NCI-H446 treated with DMSO at 0.1 percent for 48 hours (cell line): ENCODE measurements at places on chromosomes 1 and 21.
A peak's percentile ranks its signal among the peaks of the same experiment; 100 is the strongest.

- DNase-seq, result no peak
These were observed 64.1 kb downstream of the LRRC8D start for GRCh38 chr1:89884718-89885596.

- peak; percentile 76 for DNase-seq
These were observed 1204.6 kb upstream of the TMPRSS15 start for GRCh38 chr21:19608101-19608621.

GRCh38 chr1:210195635-210196160 lies 36.9 kb upstream of the SERTAD4 start:
- DNase-seq, result no peak

DNA sequence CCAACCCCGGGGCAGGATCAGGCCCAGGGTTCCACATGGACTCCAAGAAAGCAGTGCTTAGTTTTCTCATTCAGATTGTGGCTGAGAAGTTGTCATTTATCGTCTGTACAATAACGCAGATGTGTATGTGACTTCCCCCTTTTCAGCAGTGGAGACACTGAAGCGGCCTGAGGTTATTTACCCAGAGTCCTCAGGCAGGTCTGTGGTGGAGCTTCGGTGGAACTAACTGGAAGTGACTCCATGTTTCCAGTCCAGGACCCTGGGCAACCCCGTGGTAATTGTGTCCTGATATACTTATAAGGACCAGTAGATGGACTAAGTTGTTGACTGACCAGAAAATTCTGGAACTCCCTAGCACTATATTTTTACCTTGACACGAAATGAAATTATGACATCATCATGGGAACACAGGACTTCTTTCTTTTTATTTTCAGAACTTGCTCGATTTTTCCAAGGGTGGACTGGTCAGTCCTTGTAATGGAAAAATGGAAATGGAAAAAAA lies 1.0 kb upstream of the IER5 start:
- DNase-seq, result no peak

- DNase-seq, result no peak
These were observed 55.9 kb upstream of the RCC1 start for GRCh38 chr1:28449904-28450303.

DNA sequence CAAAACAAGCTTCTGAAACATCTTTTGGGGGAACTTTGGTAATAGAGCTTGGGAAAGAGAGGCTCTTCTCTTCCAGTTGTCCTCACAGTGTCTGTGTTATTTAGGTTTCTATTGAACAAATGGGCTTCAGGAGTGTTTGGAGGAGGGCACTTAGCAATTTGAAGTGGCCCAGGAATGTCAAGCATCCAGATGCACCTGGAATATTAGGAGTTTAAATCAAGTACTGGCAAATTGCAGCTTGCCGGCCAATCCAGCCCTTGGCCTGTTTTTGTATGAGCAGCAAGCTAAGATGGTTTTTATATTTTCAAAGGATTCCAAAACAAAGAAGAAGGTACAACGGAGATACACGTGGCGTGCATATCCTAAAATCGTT lies 94.7 kb downstream of the CCDC185 start:
- no peak for DNase-seq

DNA sequence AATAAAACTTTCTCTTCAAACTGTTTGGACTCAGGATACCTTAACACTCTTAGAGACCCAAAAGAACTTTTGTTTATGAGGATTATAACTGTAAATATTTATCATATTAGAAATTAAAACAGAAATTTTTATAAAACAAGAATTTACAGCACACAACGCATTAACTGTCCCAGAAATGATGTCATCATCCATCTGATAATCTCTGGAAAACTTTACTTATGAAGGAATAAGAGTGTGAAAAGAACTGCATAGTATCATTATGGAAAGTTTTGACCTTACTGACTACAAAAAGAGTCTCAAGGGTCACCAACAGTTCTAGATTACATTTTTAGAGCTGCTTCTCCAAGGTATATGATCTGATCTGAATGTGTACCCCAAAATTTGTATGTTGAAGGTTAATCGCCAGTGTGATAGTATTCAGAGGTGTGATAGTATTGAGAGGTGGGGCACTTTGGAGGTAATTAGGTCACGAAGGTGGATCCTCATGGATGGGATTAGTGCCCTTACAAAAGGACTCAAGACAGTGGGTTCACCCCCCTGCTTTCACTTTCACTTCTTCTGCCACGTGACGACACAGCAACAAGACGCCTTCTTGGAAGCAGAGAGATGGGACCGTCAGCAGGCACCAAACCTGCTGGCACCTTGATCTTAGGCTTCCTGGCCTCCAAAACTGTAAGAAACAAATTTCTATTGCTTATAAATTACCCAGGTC lies 95.7 kb upstream of the NR5A2 start:
- DNase-seq, result no peak
